ENCODE measurements at places on chromosomes 2 and 18.
A peak's percentile ranks its signal among the peaks of the same experiment; 100 is the strongest.

DNA sequence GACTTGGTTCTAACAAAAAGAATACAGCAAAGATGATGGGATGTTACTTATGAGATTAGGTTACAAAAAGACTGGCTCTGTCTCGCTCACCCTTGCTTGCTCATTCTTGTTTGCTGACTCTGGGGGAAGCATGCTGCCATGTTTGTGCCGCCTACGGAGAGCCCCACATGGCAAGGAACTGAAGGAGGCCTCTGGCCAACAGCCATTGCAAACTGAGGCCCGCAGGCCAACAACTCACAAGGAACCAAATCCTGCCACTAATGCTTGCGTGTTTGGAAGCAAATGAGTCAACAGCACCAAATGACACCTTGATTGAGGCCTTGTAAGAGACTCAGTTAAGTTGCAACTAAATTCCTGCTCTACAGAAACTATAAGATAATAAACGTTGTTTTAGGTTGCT lies 297.6 kb upstream of the STON1 start:
- DNase-seq = no peak

DNA sequence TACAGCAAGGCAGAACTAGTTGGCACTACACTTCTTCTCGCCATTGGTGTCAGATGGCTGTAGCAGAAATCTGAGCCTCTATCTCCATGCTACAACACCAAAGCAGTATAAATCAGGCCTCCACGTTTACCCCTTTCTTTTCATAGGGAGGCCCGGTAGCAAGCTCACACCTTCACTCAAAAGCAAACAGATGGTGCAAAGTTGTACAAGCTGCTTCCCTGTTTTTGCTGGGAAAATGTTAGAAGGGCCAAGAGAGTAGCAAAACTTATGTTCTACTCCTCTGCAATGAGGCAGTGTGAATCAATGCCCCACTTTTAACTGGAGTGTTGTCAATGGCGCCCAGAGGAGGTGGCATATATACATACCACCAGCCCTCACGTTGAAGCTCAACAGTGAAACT lies 369.6 kb upstream of the NRXN1 start:
- DNase-seq = no peak

GRCh38 chr2:2116657-2117056 lies 214.4 kb downstream of the MYT1L start:
- DNase-seq = no peak

- DNase-seq = peak; percentile 80
Measured at GRCh38 chr2:29196792-29197788, 81.9 kb downstream of the CLIP4 start.

DNA sequence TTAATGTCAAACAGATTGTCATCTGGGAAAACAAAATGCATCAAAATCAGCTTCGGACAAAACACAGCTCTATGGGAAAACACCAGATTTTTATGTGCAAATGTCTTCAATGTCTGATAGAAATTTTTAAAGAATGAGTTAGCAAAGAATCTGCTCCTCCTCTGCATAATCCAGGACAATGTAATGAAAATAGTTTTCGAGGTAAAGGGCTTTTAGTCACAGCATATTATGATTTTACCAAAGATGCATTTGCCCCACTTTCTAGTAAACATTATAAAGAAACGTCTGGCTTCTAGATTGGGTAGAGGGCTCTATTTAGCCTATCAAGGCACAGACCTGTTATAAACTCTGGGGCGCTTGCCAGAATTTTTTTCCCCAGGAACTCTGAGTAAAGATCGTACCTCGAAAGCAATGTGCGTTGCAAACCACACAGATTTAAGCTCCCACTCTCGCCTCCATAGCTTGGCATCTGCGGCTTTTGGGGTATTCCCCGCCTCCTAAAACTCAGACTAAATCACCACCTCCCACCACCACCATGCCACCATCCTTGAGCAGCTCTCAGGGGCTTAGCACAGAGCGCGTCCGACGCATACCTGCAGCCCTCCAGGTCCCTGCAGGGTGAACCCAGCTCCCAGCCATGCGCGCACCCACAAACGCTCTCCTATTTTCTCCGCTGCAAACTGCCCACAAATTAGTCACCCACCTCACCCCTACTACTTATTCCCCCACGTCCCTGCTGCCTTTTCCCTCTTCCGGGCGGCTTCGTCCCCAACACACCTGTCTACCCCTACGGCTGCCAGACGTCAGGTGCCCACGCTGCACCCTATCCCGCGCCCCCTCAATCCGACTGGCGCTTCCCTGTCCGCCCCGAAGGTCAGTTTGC lies 829 bp downstream of the ACVR1C start:
- DNase-seq = peak; percentile 21

DNA sequence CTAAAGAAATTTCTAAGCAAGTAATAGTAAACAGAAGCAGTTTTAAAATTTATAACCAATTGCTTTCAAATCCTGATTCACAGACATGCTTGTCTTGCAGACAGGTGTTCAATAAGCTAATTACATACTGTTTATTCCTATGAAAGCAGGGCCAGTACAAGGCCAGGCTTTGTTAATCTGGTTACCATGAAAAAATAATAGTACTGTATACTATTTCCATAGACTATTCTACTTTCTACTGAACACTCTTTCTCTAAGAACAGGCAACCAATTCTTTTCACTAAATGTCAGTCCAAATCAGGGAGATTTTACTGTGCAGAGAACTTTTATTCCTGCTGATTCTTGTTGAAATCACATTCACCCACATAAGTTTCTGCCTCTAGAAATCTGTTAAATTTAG lies 2.9 kb upstream of the SRSF7 start:
- no peak for DNase-seq

GRCh38 chr2:58405341-58405740 lies 164.2 kb upstream of the FANCL start:
- DNase-seq = no peak

DNA sequence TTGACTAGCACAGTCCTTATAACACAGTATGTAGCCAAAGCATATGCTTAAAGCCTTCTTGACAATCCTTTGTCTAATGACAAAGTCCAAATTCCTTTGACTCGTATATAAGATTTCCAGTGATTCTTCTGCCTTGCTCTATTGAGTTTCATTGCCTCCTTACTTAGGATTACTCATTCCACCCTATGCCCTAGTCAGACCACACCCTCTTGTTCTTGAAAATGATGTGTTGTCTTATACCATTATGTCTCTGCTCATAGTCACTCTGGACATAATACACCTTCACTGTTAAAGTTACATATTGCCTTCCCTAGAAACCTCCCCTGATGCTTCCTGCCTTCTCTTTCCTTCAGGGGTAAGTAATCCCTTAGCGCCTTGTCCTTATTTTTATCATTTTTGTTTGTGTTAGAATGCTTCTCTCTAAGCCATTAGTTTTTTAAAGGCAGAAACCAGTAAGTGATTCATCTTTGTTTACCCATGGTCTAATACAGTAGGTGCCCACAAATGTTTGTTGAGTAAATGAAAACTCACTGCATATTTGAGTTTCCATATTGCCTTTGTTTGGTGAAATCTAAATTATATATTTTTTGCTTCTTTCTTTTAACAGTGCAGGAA lies 19.3 kb downstream of the GPD2 start:
- DNase-seq = peak; percentile 38

DNA sequence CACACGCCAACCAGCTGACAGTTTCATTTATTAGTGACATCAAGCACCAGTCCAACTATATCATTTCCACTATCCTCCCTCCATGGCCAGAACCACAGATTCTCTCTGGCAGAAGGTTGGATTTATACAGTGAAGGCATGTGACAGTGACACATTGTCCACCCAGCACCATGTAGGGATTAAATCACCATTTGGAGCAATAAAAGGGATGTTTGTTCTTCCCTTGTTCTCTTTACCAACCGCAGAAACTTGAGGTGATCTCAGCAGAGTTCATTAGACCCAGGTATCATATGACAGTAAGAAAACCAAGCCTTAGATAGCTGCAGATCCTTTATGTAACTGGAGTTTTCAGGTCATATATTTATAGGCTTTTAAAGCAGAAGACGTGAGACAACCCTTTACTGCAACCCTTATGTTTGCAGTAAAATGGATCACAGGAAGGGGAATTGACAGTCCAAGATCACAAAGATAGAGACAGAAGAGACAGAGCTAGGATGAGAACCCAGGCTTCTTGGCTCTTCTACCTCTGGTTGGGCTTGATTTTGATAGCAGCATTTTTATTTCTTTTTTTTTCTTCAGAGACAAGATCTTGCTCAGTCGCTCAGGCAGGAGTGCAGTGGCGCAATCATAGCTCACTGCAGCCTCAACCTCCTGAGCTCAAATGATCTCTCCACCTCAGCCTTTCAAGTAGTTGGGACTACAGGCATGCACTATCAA lies 80.1 kb downstream of the XDH start:
- DNase-seq = no peak

- no peak for DNase-seq
Measured at GRCh38 chr2:128026448-128027277, 1.2 kb downstream of the SAP130 start.

DNA sequence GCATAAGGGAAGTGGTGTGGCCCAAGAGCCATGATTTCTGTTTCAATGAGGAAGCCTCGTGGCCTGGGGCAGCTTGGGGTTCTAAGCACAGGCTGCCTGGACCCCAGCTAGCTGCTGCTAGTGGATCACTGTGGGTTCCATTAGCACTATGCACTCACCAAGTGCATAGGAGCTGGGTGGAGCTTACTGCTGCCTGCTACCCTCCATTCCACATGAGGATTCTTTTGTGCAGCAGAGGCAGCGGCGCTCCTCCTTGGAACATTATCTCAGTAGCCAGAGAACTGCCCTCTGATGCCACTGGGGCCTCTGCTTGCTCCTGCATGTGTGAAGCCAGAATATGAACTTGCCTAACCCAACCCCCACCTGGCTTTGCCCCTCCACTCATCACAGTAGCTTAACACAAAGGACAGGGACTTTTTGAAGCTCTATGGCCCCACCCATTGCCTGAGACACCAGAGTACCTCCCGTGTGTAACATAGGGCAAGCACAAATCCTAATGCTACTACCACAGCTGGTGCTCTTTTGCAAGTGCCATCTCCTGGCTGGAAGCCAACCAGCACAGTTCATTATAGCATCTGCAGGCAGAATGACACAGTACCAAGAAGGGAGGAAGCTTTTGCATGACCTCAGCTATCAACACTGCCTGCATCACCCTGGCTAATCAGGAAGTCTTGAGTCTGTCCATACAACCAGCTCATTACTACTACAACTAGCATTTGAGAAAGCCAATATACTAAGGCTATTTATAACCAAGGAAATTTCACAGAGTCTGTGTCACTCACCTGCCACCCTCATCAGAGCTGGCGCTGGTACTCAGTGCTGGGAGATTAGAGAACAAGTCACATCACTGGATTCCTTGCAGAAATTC lies 297.0 kb upstream of the GULP1 start:
- DNase-seq = no peak

DNA sequence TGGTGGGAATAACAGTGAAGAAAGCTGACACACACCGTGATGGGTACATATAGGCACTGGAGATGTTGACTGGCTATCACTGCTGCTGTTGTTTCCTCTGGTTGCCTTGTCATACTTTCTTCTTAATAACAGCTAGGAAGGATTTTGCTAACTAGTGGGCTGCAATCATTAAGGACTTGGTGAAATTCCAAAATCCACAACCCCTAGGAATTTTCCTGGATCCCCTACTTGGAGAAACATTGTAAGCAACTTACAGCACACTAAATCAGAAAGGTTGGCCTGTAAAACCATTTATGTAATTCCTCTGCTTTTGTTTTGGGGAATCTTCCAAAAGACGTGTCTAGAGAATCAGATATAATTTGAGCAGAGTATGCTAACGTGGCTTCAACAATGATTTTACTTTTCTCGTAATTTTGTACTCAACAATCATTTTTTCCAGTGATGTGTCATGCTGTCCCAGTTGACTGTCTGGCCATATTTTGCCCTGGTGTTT lies 8.0 kb upstream of the COL3A1 start:
- no peak for DNase-seq

DNA sequence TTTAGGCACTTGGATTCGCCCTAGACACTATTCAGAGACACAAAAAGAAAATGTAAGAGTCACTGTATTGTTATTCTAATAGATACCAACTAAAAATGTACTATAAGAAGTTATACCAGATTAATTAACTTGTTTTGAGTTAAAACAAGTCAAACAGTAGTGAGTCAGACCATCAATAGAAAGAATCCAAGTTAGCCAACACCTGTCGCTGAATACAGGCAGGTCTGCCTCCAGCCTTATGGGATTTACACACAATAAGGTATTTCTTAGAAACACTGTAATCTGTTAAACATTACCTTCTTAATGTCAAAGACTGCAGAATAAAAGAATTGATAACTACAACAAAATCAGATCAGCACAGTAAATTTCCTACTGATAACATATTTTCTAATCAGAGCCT lies 181.4 kb downstream of the DYM start:
- DNase-seq = no peak

- DNase-seq = no peak
Measured at GRCh38 chr2:218607436-218608115, at the start of gene PLCD4. TSS of gene PLCD4 (plus strand) at chr2:218607899. CDS start at chr2:218615740, 7,841 bp downstream.

GRCh38 chr2:231613331-231613662 lies 20.6 kb downstream of the TEX44 start:
- DNase-seq = no peak

- DNase-seq = no peak
Measured at GRCh38 chr18:63177259-63177658, 142.3 kb downstream of the BCL2 start.

- DNase-seq = no peak
Measured at GRCh38 chr18:21117409-21118131, 6.0 kb upstream of the ROCK1 start.

GRCh38 chr2:1986598-1986997 lies 242.3 kb upstream of the PXDN start:
- DNase-seq = no peak

DNA sequence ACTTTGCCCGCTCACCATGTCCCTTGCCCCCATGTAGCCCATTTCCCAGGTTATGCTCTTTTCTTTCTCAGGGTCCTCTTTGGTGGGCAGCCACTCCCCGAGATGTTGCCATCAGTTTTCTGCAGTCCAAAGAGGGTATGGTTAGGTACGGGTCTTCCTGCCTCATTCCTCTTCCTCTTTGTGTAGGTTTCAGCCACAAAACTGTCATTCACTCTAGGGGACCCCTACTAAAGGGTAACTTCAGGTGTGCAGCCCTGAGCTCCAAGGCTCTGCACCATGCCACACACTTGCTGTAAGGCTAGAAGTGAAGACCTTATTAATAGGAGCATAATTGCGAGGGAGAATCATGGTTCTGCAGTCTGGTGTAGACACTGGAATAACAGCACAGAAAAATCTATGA lies 99.8 kb upstream of the ZNF397 start:
- DNase-seq = no peak

DNA sequence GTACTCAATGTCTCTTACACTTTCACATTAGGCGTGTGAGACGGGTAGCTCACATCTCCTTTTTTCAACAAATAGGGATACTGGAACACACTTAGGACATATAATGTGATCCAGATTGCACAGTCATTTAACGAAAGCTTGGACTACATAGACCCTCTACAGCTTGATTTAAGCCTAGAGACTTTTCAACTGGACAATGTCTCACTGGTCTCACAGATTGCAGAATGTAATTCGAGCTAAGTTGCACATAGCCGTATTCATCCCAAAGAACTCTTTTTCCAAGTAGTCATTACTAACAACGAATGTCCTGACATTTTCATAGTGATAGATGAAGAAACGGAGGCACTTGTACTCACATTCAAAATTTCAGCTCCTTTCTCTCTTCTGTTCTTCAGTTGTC lies 612.1 kb downstream of the ZEB2 start:
- no peak for DNase-seq

GRCh38 chr18:58139459-58140386 lies 95.7 kb downstream of the NEDD4L start:
- DNase-seq = no peak

- no peak for DNase-seq
Measured at GRCh38 chr2:216319771-216320170, 52.5 kb downstream of the MARCHF4 start.

- no peak for DNase-seq
Measured at GRCh38 chr2:74724496-74724895, 70.4 kb downstream of the SEMA4F start.

- DNase-seq = no peak
Measured at GRCh38 chr2:65456886-65457285, 24.5 kb upstream of the SPRED2 start.

All from activated CD4-positive, alpha-beta T cell treated with anti-CD3 and anti-CD28 coated beads, Interleukin-2, Interleukin-4, amounts not matched to agents 100 ng/mL and 50 ng/mL, durations not matched to agents 16 hours and 8 hours (primary cell).